ENCODE measurements at places on chromosomes 3 and 15.

GRCh38 chr3:3281024-3281423 is 101.5 kb upstream of the CRBN start:
- DNase-seq, result no peak

- DNase-seq, result no peak
Observed at GRCh38 chr3:197444793-197445379, 110.9 kb downstream of the BDH1 start.

DNA sequence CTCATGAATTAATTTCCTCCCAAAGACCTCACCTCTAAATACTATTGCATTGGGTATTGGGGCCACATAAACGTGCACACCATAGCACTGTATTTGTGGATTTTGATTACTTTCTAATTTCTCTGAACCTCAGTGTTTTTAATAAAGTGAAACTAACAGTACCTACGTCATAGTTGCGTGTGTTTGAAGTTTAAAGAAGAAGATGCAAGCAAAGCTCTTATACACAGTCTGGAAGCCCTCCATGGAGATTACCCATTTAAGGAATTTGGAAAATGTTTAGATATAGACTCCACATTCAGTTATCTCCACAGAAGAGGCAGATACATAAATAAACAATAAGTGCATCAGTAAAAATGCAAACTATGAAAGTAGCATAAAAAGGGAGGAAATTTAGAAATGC is 581.1 kb upstream of the GBE1 start:
- DNase-seq, result no peak

DNA sequence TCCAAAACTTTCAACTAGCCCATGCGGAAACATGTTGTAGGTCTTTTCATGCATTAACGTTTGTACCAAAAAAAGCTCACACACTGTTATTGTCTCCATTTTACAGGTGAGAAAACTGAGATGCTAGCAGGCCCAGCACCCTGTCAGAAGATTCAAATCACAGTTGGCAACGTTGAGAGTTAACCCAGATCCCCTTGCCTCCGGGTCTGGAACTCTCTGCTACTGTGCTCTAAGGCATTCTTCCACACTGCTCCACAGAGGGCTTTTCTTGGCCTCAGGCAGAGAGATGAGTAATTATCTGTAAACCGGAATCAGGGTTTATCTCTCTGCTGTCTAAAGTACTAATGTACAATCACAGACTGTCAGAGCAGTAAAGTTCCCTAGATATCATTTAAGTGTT is 186.0 kb upstream of the LPP start:
- DNase-seq, result no peak

GRCh38 chr3:99607151-99607550 is 31.2 kb upstream of the COL8A1 start:
- no peak for DNase-seq

DNA sequence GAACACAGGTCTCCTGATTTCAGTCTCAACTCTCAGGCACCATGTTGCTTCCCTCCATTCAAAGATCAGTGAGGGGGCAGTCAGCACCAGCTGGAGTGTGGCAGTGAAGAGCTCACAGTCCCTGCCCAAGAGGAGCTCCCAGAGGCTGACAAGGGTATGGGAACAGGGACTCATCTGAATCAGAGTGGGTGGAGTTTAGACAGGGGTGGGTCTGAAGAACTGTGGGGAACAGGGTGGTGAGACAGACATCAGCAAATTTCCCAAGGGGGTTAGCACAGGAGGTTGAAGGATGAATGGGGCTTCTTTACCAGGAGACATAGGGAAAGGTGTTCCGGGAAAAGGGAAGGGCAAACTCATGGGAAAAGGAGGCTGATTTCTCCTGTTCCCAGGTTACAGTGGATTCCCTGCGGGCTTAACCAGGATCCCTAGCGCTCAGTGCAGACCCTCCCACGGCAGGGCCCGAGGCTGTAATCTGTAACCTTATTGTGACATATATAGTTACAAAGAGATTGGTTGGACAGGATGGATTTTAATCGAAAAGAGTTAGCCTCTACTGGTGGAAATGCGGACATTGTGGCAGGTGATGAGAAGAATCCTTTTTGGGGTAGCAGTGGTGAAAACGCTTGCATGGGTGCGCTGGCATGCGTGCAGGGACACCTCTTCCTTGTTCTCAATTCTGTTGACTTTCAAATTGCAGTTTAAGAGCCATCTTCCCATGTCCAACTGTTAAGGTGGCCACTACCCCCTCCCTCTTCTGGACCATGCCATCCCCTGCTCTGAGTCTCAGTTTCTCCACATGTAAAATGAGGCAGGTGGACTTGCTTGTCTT is 160.3 kb downstream of the SMAD6 start:
- DNase-seq, result no peak

DNA sequence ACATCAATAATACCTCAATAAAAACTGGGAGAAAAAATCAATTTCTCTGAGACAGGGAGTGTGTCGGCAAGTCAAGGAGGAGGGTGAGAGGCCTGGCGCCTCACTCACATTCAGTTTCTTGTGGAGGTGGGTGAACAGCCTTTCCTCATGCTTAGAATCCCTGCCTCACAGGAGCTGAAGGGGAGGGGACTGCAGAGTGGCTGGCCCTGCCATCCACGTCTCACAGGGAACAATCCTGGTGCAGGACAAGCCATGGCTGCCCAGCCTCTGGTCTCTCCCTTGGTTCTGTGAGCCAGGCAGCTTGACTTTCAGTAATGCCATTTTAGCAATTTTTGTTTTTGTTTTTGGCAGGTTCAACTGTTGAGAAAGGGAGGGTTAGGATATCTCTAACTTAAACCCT is 126.5 kb upstream of the HACD2 start:
- DNase-seq, result no peak

GRCh38 chr3:12508291-12508700 is 24.0 kb downstream of the TSEN2 start:
- DNase-seq, result no peak

DNA sequence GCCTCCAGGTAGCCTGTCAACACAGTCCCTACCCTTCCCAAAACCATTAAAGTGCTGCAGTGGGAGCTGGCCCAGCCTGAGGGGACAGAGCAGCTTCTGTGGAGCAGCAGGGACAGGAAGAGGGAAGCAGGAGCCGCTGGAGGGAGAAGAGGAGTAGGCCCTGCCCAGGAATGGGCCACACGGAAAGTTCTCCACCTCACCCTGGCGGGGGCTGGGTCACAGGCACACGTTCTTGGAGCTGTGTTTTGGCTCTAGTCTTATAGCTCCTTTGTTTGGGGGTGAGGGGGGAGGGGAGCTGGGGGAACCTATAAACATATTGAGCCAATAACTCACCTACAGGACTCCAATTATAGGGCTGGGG is 508.6 kb downstream of the SHQ1 start:
- DNase-seq, result no peak

GRCh38 chr3:181790561-181790960 is 78.8 kb downstream of the SOX2 start:
- no peak for DNase-seq

GRCh38 chr3:53617893-53618523 is 123.6 kb downstream of the CACNA1D start:
- DNase-seq, result no peak

DNA sequence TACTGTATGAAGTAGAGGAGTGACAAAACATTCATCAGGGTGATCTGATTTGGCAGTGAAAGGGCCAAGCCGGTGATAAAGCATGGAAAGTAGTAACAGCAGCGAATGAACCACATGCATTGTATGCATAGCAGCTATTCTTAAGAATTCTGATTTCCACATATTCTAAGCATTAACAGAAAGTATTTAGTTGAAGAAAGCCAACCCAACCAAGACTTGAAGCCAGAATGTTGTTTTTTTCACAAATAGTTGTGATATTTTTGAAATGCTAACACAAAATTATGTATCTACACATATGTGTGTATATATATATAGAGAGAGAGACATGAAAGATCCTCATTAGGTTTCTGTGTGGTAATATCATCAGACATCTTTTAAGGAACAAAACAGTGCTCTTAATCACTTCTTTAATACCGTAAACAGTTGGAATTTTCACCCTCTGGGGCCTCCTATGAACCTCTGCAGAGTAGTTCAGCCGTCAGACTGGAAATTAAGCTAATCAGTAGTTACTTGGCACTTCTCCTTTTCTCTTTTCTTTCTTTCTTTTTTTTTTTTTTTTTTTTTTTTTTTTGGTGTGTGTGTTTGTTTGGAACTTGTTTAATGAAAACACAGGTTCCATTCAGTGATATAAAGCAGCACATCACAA is 139.6 kb downstream of the CMSS1 start:
- DNase-seq, result no peak

- no peak for DNase-seq
Observed at GRCh38 chr3:131279577-131279976, 102.0 kb upstream of the NUDT16 start.

GRCh38 chr15:79073336-79073735 is 17.2 kb downstream of the RASGRF1 start:
- DNase-seq, result no peak

- no peak for DNase-seq
Observed at GRCh38 chr3:184620475-184621119, 59.0 kb downstream of the EPHB3 start.

- DNase-seq, result no peak
Observed at GRCh38 chr3:126152901-126153694, 27.3 kb downstream of the ALDH1L1 start.

DNA sequence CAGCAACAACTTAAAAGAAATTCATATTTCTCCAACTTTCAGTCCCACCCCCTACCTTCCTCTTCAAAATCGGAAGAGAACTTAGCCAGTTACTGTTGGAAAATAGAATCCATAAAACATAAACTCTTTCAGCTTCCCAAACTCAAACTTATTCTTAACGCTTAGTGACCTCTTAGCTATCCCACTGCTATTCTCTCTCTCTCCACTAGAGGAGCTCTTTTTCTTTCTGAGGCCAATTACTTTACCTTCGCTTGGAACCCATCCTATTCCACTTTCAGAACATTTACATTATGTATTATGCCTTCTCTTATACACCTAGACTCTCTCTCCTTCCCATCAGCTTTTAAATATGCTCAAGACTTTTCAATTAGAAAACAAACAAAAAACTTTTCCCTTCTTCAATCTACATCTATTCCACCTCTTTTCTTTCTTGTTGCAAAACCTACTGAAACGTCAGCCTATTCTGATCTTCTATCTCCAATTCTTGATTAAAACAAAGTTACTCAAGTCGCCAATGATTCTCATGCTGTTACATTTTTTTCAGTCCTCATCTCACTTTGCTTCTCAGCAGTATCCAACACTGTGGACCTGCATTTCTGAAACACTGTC is 13.4 kb upstream of the GHSR start:
- no peak for DNase-seq

DNA sequence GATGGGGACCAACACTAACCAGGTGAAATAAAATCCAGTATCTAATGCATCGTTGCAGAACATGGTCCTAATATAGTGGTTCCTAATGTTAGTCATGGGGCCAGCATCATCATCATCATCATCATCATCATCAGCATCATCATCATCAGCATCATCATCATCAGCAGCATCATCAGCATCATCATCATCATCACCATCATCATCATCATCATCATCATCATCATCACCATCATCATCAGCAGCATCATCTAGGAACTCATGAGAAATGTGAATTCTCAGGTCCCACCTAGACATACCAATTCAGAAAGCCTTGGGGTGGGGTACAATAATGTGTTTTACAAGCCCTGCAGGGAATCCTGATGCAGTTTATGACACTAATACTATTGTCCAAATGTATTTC is 179.4 kb upstream of the LRRN1 start:
- DNase-seq, result no peak

Measured in stimulated activated CD8-positive, alpha-beta memory T cell treated with anti-CD3 and anti-CD28 coated beads, Interleukin-2, amount 100 ng/mL, for 1 hour (primary cell).